ENCODE measurements at places on chromosomes 11 and 22.

- no peak for DNase-seq
Observed at GRCh38 chr11:129285402-129285786, 90.3 kb upstream of the BARX2 start.

DNA sequence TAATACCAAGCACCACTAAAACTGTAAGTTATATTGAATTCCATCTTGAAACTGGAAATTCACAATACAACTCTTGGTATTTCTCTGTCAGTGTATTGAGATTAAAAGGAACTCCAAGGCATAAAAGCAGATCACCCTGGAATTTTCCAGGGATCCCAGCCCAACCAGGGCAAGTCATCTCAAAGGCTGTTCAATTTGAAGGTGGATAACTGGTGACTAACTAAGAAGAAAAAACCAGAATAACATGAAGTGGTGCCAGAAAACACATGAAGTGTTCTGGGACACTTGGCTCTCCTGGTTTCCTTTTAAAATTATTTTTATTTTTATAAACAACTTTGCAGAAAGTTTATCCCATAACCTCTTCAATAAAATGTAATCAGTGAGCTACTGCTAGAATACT lies 7.8 kb upstream of the BMAL1 start:
- DNase-seq = no peak

DNA sequence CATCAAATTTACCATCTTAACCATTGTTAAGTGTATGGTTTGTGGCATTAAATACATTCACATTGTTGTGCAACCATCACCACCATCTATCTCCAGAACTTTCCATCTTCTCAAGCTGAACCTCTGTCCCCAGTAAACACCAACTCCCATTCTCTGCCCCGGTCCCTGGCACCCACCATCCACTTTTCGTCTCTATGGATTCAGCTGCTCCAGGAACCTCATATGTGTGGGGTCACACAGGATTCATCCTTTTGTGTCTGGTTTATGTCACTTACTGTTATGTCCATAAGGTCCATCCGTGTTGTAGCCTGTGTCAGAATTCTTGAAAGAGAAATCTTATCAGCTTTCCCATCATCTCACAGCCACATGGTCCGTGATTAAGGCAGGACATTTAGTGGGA lies 16.3 kb downstream of the TSPAN32 start:
- DNase-seq = no peak

GRCh38 chr11:130599073-130599654 lies 150.7 kb downstream of the ADAMTS15 start:
- DNase-seq = no peak

DNA sequence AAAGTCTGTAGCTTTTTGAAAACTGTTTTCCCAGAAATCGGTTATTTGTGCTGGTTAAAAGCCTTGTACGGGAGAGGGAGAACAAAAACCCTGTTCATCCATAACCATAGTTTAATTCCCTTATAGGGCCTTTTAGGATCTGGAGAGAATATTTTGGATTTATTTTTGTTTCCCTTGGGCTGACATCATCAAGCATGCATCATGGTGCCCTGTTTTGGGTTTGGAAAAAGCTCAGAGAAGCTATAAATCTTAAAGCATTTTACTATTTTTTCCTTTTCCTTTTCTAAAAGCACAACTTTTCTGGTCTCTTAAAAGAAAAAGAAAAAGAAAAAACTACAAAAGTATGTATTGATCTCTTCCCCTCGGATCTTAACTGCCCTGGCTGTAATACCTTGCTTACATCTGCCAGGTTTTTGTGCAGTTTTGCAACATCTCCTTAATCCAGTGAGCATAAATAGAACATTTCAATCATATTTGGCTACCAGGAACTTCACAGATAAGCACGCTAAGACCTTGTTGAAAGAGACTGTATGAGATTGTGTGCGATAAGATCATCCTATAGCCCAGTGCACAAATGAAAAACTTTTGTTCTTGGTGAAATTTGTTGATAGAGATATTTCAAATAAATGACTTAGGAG lies 88.0 kb downstream of the ZBTB16 start:
- DNase-seq = no peak

DNA sequence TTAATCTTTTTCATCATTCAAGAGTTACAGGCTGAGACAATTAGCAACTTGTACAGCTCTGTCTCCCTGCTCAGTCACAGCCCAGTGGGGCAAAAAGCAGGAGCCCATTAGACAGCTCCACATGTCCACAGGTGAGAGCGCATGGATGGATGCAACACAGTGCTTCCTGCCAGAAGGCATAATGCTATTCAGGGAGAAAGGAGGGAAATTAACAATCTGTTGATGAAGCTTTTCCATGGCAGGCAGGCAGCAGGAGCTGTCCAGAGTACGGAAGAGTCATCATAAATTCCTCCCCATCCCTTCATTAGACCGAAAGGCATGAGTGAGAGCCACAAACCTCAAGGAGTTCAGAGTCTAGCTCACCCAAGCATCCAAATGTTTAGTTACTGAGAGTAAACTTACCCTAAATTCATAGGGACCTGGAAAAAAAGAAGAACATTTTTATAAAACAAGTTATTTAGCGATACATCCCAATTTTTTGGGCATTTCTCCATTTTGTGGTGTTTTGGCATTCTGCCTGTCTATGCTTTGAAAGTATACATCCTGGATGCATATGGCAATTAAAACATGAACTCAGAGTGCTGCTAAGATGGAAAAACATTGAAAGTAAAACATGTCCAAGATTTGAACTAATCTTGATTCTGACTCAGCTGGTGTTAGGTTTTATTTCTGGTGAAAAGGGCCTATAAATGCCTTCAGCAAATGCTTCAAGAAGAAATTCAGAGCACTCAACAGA lies 428.1 kb downstream of the OPCML start:
- DNase-seq = no peak

GRCh38 chr11:109762546-109762945 lies 330.6 kb upstream of the ZC3H12C start:
- no peak for DNase-seq

Data from femur (tissue), 1 donor.